ENCODE measurements at places on chromosomes 2 and 18.
A peak's percentile ranks its signal among the peaks of the same experiment; 100 is the strongest.

- DNase-seq = no peak
Observed at GRCh38 chr2:135600915-135601314, 69.6 kb downstream of the R3HDM1 start.

- DNase-seq = no peak
Observed at GRCh38 chr2:100853909-100854810, 34.2 kb downstream of the NPAS2 start.

GRCh38 chr2:60957224-60957623 lies 60.3 kb upstream of the PEX13 start:
- DNase-seq = no peak

DNA sequence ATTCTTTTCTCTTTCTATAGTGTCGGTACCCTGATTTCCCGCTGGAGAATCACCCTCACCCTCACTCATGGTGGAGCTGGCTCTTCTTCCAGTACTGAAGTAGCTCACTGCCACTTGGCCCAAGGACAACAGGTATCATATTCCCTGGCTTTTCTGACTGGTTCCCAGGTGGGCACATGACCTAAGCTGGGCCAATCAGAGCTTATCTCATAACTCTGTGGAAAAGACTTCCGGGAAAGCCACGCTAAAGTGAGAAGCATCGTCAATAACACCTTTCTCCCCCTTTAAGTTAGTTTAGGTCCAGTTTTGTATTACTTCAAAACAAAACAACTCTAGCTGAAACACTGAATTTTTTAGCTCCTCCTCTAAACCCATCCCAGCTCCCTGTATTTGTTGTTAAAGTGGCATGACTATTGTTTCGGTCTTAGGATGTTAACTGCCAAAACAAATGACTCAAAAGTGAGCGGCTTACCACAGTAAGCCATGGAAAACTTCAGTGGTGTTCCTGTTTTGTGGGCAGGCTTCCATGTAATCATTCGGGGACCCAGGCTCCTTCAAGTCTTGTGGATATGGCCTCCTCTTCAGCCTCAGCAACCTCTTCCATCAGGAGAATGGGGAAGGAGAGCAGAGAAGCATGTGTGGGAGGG lies 137.4 kb upstream of the DLX2 start:
- DNase-seq = no peak

GRCh38 chr2:135063210-135063609 lies 11.1 kb downstream of the RAB3GAP1 start:
- DNase-seq = no peak

DNA sequence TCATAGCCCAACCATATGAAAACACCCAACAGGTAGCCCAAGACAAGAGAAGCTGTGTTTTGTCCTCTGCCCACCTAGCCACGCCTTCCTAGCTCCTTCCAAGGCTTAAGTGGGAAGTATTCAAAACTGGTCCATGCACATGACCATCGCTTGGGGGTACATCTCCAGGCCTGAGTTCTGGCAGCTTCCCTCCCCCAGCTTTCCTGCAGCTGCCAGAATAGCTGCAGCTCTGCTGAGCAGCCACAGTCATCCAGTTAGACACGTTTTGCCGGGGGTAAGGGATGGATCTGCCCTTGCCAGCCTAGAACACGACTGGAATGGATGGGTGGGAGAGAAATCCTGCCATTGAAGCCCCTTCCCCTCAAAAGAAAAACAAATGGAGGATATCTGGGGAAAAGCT lies 166.8 kb downstream of the NRP2 start:
- no peak for DNase-seq

GRCh38 chr2:38600921-38601455 lies 1.7 kb downstream of the HNRNPLL start:
- DNase-seq = no peak

DNA sequence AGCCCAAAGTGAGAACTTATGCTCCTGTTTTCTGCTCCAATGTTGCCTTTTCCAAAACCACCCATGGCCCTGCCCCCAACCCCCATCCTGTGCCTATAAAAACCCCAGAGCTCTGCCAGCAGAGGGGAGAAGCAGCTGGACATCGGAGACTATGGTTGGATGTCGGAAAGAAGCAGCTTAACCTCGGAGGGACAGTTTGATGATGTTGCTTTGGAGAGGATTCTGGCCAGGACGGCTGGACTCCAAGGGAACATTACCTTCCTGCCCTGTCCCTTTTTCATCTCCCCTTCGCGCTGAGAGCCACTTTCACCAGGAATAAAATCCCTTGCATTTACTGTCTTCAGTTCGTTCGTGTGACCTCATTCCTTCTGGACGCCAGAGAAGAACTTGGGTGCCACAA lies 158.4 kb downstream of the PTPRM start:
- no peak for DNase-seq

DNA sequence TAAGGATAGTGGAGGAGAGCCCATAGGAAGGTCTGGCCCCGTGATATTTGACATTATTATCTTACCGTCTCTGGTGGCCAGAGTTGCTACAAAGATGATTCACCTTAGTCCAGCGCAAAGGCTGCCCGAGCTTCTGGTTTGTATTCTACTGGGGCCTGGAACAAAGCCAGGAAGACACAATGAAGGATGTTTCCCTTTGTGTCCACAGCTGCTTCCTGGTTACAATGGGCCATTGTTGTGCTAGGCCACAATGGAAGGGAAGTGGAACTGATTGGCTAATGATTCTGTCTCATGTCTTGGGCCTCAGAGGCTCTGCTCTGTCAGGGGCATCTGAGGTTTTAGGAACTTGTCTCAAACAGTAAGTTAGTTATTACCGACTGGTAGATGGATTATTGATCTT lies 132.2 kb downstream of the TDRD15 start:
- DNase-seq = peak; percentile 8

- no peak for DNase-seq
Observed at GRCh38 chr2:101823859-101824258, 126.4 kb downstream of the MAP4K4 start.

DNA sequence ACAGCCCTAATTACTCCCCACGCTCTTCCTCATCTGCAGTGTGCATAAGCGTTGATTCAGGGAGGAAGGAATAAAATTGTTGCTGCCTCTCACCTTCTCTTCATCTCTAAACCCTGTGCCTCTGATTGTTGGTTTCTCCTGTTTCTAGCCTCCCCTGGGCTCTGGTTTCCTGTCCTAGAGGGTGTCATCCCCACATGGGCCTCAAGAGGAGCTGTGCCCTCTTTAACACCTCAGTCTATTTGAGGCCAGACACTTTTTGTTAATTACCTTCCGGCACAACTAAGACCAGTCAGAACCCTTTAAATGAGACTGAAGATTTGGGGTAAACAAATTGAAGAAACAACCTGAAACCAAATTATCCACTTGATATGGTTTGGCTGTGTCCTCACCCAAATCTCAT lies 9.7 kb downstream of the CTAGE1 start:
- DNase-seq = no peak

DNA sequence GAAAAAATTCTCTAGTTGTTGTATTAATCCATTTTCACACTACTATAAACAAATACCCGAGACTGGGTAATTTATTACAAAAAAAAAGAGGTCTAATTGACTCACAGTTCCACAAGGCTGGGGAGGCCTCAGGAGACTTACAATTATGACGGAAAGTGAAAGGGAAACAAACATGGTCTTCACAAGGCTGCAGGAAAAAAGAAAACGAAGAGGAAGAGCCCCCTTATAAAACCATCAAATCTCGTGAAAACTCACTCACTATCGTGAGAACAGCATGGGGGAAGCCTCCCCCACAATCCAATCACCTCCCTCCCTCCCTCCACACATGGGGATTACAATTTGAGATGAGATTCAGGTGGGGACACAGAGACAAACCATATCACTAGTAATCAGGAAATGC lies 61.7 kb upstream of the SPTBN1 start:
- DNase-seq = no peak

DNA sequence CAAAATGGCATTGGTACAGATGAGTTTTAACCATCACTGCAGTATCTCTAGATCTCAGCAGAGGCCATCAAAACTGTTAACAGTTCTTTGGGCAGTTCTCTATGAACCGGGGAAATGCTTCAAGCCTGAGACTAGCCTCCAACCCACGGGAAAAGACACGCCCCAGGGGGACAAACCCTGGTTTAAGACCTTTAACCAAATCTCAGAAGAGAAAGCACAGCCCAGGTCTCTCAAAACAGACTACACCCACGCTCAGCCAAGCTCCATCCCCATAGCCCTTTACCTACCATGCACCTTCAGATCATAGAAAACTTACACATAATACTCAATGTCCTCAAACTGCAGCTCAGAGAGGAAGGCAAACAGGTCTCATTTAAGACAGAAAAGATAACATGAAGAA lies 78.3 kb downstream of the TMEM163 start:
- no peak for DNase-seq

DNA sequence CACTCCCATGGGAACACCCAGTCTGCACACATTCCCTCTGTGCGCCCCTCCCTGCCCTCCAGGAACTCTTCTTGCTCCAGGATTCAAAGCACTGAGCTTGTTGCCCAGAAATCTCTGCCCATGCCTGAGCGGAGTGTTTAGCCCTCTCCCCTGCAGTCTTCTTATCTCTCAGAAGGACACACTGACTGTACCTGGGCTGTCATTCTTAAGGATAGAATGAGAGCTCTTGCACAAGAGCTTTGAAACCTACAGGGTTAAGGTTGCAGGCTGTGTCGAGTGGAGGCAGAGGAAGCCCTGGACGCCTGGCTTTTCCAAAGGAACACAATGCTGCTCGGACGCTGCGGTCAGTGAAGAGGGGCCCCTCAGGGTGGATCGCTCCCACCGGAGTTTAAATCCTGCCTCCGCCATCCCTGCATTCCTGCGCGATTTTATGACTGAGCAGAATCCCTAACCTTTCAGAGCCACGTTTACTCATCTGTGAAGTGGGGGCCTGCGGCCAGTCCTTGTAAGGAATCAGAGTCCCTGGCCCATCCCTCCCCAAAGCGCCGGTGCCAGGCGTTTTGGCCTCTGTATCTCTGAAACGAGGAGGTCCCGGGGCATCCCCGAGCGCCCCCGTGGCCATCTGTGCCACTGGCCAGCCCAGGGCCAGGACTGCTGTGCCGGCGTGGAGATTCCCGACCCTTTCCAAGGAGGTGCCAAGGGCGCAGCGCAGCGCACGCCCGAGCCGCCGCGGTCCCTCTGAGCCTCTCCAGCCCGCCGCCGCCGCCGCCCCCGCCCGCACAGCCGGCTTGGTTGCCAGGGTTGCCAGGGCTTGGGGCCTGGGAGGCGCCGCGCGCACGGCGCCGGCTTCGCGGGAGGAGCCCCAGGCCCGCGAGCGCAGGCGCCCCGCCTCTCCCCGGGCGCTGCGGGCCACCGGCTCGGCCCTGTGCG lies 58.9 kb downstream of the FAM168B start:
- no peak for DNase-seq

- DNase-seq = no peak
Observed at GRCh38 chr2:69618362-69618761, 25.2 kb downstream of the AAK1 start.

GRCh38 chr18:72808680-72809079 lies 59.1 kb downstream of the NETO1 start:
- DNase-seq = no peak

DNA sequence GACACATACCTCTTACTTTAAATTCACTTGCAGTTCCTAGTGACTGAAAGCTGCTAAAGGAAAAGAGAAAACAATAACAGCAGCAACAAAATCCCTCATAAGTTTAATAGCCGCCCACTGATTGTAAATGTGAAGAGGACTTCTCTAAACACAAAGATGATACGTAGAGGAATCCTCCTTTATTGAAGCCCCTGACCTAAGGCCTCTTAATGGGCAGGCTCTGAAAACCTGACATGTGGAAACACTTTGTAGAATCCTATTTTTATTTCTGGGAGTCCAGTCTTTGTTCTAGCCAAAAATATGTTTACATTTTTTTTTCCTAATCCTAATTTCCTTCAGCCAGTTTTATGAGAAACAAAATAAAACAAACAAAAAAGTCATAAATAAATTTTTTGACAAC lies 1277.7 kb upstream of the CELF4 start:
- DNase-seq = no peak

DNA sequence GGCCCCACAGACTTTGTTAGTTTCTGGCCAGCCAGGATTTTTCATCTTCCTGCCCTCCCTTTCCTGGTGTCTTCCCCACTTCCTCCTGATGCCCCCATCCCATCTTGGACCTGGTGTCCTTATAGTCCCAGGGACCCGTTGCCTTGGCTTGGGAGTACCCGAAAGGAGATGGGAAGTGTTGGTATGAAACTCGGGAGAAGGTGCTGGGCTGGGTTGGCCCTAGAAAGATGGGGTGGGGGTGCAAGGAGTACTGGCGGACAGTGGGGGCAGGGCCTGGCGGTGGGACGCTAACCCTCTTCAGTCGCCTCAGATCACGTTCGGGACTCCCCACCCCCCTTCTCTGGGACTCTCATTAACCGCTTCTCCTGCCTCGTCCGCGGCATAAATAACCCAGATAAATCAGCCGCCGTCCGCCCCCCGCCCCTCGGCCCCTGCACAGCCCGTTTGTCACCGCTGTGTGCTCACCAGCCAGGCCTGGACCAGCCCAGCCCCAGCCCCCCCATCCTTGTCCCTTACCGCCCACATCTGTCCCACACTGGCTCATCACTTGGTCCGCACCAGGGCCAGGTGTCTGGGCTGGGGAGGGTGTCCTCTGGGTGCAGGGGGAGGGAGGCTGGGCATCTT lies 3.7 kb upstream of the ASIC4 start:
- DNase-seq = no peak

GRCh38 chr2:157076526-157077161 lies 180.9 kb upstream of the GALNT5 start:
- no peak for DNase-seq

DNA sequence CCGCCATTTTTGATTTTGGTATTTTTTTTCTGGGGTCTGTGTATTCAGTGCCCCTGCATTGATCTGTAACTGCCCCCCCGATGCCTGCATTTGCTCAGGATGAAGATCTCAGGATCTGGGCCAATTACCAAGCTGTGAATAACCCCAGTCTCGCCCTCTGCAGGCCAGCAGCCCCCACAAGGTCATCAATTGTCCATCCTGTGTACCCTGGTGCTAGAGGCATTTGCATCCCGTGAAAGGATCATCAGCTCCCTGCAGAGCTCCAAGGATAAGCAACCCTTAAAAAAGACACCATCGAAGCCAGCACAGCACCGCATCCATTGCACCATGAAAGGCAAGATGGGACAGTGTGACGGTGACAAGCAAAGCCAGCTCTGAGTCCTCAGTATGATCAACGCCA lies 154.1 kb upstream of the KLHL29 start:
- DNase-seq = no peak

DNA sequence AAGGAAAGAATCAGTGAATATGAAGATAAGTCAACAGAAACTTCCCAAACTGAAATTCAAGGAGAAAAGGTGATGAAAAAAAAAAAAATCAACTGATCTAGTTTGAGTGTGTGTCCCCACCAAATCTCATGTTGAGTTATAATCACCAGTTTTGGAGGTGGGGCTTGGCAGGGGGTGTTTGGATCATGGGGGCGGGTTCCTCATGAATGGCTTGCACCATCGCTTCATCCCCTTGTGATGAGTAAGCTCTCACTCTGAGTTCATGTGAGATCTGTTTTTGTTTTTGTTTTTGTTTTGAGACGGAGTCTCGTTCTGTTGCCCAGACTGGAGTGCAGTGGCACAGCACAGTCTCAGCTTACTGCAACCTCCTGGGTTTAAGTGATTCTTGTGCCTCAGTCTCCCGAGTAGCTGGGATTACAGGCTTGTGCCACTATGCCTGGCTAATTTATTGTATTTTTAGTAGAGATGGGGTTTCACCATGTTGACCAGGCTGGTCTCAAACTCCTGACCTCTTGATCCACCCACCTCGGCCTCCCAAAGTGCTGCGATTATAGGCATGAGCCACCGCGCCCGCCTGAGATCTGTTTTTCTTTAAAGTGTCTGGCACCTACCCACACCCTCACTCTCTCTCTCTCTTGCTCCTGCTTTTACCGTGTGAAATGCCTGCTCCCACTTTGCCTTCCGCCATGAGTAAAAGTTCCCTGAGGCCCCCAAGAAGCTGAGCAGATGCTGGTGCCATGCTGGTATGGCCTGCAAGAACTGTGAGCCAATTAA lies 4.0 kb upstream of the SLC66A2 start:
- DNase-seq = no peak

- no peak for DNase-seq
Observed at GRCh38 chr18:49648326-49648725, 86.5 kb downstream of the LIPG start.
